ENCODE measurements at places on chromosomes 16 and 17. TPM values are rescaled to one million over a fixed set of nuclear protein-coding genes. Genes with fewer than 3 reads are reported as not detected.
A peak's percentile ranks its signal among the peaks of the same experiment; 100 is the strongest.

Gene CACNG1
- not detected for total RNA-seq

Gene HOXB1
- total RNA-seq, result 0.19 TPM

DNA sequence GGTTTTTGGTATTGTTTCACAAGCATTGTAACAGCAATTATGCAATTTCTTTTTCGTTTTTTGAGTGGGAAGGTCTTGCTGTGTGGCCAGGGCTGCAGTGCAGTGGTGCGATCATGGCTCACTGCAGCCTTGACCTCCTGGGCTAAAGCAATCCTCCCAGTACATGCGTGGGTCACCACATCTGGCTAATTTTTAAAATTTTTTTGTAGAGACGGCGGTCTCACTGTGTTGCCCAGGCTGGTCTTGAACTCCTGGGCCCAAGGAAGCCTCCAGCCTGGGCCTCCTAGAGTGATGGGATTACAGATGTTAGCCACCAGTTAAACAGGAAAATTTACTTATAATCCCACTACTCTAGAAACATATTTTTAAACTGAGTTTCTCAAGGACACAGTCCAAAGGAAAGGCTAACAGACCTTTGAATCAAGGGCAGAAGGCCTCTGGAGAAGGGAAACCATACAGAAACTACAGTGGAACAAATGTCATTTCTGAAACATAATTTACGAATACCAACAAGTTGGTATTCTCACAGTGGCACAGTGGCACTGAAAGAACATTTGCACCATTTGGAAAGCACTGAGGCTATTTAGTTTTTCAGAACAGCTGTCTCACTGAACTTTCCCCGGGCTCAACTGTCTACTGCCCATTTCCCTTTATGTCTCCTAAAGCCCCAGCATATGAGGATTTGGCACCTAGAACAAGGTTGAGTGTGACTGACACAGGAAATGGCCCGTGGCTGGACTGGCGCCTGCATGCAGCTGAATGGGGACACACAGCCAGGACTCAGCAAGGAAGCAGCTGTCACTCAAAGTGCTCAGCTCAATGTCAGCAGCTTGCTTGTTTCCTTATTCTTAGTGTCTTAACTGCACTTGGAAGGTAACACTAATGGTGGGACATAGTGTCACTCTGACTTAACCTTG is 2.8 kb upstream of the PRKAR1A start:
- peak; percentile 43 for DNase-seq

Gene CEP295NL
- 2.9 TPM for total RNA-seq

- DNase-seq, result no peak
Observed at GRCh38 chr16:48546774-48547173, 63.2 kb downstream of the N4BP1 start.

DNA sequence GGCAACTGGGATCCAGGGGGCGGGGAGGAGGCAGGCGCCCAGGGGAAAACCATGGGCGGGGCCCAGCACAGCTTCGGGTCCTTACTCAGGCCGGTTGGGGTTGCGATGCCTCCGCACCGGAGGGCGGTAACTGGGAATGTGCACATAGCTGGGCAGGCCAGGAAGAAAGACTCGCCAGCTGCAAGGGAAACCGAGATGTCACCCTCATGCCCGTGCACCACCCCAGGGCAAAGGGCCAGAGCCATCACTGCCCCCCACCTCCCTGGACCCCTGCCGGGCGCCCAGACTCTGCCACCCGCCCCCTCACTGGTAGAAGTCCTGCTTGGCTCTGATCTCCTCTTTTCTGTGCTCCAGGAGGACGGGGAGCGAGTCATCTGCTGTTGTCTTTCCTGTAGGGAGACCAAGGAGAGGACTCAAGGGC is 6.7 kb downstream of the ALOX12B start:
- DNase-seq, result no peak

Gene EFNB3
- total RNA-seq, result 7.1 TPM

DNA sequence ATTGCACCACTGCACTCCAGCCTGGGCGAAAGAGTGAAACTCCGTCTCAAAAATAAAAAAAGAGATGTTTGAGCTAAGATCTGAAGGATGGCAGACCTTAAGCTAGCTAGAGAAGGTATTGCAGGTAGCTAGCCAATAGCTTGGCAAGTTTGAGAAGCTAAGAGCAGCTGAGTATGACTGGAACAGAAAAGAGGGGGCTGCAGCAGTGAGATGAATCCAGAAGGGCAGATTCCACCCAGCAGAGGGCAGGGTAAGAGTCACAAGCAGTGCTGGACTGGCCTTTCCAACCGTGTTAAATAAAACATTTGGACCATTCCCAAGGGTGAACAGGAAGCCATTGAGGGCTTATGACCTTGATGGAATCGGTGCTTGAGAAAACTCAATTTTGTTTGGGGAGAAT is 5.7 kb upstream of the PHAF1 start:
- no peak for DNase-seq

GRCh38 chr17:45918241-45918745 is 23.9 kb downstream of the MAPT start:
- no peak for DNase-seq

Gene KRTAP2-2
- not detected for total RNA-seq

Gene DOC2A
- total RNA-seq, result 0.21 TPM

DNA sequence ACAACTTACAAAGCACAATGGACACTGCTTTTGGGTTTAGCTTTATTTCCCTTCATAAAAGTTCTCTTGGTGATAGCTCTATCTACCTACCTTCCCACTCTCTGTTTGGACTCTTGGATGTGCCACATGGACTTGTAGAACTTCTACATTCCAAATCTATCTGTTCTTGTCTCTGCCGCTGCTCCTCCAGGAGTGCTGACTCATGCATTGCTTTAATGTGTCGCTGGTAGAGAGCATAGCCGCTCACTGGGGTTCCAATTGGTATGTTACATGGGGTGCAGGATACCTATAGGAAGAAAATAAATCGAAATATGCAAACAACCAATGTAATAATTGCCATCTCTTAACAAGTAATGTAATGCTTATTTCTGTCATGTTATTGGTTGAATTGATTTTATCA is 92.1 kb downstream of the TTC19 start:
- no peak for DNase-seq

DNA sequence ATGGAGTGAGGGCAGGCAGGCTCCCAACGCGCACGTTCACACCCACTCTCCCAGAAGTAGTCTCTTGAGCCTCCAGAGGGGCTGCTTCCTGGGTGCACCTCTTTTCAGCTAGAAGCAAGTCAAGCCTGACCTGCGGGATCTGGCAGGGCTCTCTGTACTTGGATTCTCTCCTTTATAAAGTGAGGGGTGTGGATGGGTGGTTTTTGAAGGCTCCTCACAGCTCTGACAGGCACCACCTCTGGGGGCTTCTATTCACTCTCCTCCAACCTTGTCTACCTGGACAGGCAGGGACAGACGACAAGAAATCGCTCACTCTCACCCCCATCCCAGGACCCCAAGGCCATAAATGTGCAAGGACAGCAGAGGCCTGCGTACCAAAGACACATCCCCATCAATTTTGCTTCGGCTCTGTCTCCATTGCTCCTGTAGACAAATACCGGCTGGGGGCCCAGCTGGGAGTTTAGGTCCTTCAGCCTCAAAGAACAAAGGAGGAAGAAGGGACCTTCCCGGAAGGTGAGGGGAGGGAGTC is 814 bp upstream of the DYNLL2 start:
- DNase-seq, result no peak

- DNase-seq, result no peak
Observed at GRCh38 chr16:76193906-76194615, 83.1 kb upstream of the CNTNAP4 start.

- DNase-seq, result no peak
Observed at GRCh38 chr16:2830355-2830695, 222 bp downstream of the ZG16B start.

GRCh38 chr17:76573096-76573495 is 12.6 kb downstream of the ST6GALNAC2 start:
- DNase-seq, result no peak

DNA sequence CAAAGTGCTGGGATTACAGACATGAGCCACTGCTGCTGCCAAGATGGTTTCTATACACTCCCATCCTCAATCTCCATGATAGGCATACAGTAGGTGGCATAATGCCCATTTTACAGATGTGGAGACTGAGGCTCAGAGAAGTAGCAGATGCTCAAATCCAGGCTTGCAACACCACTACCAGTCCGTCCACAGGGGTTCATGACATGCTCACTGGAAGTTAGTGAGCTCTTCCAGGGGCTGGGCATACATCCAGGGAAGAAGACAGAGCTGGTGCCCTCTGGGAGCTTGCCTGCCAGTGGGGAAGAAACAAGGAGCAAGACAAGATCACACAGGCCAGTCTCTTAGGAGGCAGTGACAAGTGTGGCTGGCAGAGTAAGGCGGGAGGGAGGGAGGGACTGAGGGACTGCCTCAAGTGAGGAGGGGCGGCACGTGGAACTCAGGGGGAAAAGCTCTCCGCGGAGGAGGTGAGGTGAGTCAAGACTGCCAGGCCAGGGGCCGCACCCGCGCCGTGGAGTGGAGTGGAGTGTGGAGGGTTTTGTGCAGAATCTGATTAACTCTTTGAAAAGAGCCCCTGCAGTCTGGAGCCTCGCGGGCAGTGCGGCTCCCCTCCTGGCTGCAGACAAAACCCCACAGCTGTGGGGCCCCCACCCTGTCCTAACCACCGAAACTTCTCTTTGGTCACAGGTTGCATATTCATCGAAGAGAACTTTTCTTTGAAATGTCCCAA is 27.9 kb downstream of the SREBF1 start:
- DNase-seq, result no peak

DNA sequence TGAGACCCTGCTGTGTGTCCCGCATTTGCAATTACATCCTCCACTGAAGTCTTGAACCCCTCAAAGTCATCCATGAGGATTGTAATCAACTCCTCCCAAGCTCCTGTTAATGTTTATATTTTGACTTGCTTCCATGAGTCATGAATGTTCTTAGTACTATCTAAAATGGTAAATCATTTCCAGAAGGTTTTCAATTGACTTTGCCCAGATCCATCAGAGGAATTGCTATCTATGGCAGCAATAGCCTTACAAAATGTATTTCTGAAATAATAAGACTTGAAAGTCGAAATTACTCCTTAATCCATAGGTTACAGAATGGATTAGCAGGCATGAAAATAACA is 2.5 kb upstream of the C16orf87 start:
- DNase-seq, result no peak

DNA sequence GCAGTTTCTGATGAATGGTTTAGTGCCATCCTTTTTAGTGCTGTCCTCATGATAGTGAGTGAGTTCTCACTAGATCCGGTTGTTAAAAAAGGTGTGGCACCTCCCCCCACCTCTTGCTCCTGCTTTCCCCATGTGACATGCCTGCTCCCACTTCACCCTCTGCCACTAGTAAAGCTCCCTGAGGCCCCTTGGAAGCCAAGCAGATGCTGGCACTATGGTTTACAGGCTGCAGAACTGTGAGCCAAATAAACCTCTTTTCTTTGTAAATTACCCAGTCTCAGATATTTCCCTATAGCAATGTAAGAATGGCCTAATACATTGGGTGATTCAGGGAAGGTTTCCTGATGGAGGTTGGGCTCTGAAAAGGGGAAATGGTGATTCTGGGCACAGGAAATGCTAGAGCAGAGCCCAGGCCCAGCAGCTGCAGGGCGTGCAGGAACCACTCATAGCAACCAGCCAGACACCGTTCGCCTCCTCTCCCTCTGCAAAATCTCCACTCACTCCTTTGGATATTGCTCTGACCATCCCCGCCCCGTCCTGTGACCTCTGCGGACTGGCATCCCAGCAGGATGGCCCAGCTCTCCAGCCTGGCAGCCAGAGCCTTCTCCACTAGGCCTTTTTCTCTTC is 2.6 kb upstream of the ADORA2B start:
- no peak for DNase-seq

Gene LITAF
- total RNA-seq, result 62.7 TPM

Gene KCNH6
- total RNA-seq, result not detected

DNA sequence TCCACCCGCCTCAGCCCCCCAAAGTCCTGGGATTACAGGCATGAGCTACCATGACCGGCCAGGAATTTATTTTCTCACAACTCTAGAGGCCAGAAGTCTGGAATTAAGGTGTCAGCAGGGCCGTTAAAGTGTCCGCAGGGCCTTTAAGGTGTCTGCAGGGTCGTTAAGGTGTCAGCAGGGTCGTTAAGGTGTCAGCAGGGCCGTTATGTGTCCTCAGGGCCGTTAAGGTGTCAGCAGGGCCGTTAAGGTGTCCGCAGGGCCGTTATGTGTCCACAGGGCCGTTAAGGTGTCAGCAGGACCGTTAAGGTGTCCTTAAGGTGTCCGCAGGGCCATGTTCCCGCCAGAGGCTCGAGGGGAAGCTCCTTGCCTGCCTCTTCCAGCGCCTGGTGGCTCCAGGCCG is 125.2 kb downstream of the RAP1GAP2 start:
- no peak for DNase-seq

- DNase-seq, result no peak
Observed at GRCh38 chr17:69447726-69448125, 33.2 kb downstream of the MAP2K6 start.

GRCh38 chr16:19751478-19752385 is 33.7 kb downstream of the IQCK start:
- DNase-seq, result no peak

DNA sequence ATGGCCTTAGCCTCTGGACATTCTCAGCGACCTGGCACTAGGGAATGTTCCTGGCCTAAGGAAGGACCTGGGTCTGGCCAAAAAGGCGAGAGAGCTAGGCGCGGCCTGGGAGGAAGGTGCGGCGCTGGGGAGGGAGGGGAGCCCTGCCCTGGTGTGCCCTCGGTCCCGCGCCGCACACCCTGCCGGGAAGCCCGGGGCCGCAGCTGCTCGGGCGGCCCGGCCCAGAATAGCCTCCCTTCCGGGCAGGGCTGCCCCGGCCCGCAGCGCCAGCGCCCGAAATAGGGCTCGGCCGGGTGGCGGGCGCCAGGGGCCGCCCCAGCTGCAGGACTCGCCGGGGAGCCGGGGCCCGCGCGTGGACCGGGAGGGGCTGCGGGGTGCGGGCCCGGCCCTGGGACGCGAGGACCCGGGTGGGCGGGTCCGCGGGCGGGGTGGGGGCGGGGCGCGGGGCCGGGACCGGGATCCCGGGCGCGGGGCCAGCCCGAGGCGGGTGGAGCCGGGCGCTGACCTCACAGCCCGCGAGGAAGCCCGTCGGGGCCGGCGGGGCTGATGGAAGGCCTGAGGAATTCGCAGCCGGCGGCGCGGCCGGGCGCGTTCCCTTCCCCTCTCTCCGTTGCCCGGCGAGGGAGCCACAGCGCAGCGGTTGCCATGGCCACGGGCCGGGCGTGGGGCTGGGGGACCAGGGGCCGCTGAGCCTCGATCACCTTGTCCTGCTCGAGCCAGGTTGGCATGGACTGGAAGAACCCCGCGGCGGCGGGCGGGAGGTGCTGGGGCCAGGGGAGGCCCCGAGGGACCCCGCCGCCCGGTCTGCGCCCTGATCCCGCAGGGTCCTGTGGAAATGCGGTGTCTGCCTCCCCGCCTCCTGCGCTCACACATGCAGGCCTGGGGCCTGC is 18.1 kb downstream of the SOCS3 start:
- peak; percentile 93 for DNase-seq

All from lower leg skin (tissue), 4 donors.